ENCODE measurements at places on chromosomes 11 and 22.
A peak's percentile ranks its signal among the peaks of the same experiment; 100 is the strongest.

- no peak for DNase-seq
Observed at GRCh38 chr11:95494856-95495255, 263.9 kb upstream of the SESN3 start.

GRCh38 chr22:43042101-43042780 lies 27.3 kb upstream of the PACSIN2 start:
- DNase-seq: peak; percentile 61

- DNase-seq: peak; percentile 53
Observed at GRCh38 chr11:114738954-114739353, 60.6 kb downstream of the NXPE2 start.

- DNase-seq: no peak
Observed at GRCh38 chr11:120153221-120153620, 15.3 kb upstream of the TRIM29 start.

DNA sequence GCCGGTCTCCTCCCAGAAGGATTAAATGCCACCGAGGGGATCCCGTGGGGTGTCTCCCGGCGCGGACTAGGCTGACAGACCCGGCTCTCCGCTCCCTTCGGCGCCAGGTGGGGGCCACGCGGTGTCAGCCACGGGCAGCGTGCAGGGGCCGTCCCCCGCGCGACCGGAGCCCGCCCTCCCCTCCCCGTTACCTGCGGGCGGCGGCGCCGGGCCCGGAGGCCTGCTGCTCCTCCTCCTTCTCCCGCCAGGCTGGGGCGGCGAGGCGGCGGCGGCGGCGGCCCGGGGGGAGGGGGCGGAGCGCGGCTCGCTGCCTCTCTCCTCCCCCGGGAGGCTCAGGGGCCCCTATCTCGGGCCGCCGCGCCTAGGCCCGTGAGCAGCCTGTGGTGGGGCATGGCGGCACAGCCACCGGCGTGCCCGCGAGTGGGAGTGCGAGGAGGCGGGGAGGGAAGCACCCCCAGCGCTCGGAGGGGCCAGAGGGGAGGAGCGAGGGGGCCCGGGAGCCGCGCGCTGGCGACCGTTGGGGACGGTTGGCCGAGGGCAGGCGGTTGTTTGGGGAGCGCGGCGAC lies 450 bp downstream of the ZBTB44 start:
- DNase-seq: peak; percentile 75

DNA sequence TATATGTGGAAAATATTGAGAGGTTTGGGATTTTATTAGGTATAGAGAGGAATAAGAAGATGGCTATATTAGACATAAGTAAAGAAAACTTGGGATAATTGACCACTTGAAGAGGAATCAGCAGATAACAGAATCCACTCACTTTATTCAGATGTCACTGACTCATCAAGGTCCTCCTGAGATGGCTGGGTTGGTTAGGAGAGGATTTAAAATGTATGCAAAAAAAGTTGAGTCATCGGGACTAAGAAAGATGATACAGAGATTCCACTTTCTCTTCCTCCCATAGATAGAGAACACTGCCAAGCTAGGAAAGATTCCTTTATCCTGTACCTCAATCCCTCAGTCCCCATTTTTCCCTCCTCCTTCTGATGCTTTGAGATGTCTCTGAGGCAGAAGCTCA lies at the start of gene OR6A2:
TSS of gene OR6A2 (minus strand) at position 288 of the 400 bp plus-strand sequence. CDS start 3,981 bp downstream, outside the sequence.
- no peak for DNase-seq

- DNase-seq: no peak
Observed at GRCh38 chr11:33667819-33668467, 32.7 kb downstream of the C11orf91 start.

- no peak for DNase-seq
Observed at GRCh38 chr11:44600261-44600660, 34.8 kb downstream of the CD82 start.

GRCh38 chr22:20130319-20130718 lies 1.3 kb upstream of the ZDHHC8 start:
- peak; percentile 2 for DNase-seq

- DNase-seq: no peak
Observed at GRCh38 chr11:128388206-128388815, 199.0 kb downstream of the ETS1 start.

DNA sequence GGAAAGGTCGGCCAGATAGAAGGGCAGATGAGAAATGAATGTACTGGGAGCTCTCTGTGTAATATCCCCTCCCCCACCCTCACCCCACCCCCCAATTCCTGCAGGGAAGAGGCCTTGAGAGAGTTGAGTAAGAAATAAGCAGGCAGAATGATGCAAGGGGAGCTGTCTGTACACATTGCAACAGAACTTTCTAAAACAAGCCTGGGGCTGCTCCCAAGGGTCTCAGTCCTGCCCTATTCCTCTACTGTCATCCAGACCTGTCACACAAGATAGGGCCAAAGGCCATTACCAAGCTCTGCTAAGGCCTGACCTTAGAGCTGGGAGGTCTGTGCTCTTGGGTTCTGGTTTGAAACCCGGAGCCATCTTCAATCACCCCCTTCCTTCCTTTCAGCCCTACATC lies 5.7 kb upstream of the DGAT2 start:
- DNase-seq: no peak

DNA sequence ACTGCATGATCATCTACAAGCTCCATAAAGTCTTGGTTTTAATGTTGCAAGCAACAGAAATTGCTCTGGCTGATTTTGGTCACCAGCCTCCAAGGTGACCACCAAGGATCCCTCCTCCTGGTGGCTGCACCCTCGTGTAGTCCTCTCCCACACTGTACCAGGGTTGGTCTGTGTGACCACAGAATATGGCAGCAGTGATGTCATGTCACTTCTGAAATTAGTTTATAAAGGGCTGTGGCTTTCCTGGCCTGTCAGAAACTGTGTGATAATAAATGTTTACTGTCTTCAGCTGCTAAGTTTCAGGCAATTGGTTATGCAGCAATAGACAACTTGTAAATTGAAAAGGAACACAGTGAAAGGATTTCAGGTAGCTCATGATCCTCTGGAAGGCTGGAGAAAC lies 5.3 kb upstream of the PRDM11 start:
- DNase-seq: no peak

Data from DMS79 treated with DMSO at 0.1 percent for 48 hours (cell line).